ENCODE measurements at places on chromosomes 3 and 15. TPM values are rescaled to one million over a fixed set of nuclear protein-coding genes. Genes with fewer than 3 reads are reported as not detected.

The MST1R gene
- 0.31 TPM for total RNA-seq

The MESP2 gene
- not detected for total RNA-seq

The SPINK8 gene
- total RNA-seq, result not detected

The TMEM40 gene
- total RNA-seq, result not detected

The BOC gene
- total RNA-seq, result 11.2 TPM

The KLF15 gene
- 2.8 TPM for total RNA-seq

The ENTPD3 gene
- total RNA-seq, result 1.6 TPM

GRCh38 chr3:8610951-8611350 lies 33.6 kb downstream of the SSUH2 start:
- DNase-seq, result no peak

DNA sequence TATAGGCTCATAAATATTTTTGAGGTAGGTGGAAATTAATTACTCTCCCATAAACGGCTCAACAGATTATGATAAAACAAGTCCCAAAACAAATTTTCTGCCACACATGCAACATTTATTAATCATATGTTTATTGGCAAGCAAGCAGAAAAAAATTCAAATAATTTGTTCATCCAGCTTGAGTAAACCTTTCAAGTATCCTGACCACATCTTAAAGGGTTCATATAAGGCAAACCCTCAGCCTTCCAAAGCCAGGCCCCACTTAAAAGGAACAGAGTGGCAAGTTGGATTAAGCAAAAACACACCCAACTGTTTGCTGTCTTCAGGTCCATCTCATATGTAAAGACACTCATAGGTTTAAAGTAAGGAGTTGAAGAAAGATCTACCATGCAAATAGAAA lies 1042.3 kb downstream of the DIPK2A start:
- DNase-seq, result no peak

- no peak for DNase-seq
Observed at GRCh38 chr3:197524128-197524527, 31.6 kb downstream of the BDH1 start.

DNA sequence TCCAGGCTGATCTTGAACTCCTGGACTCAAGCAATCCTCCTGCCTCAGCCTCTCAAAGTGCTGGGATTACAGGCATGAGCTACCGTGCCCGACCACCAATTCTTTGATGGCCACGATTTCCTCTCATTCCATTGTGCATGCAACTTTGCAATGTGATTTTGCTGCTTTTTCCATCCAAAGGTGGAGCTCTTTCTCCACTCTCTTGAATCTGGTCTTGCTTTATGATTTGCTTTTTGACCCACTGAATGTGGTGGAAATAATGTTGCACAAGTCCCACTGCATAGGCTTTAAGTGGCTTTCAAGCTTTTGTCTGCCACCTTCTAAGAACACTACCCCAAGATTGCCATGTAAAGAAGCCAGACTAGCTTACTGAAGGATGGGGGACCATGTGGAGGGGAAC lies 10.6 kb downstream of the RPS27L start:
- no peak for DNase-seq

DNA sequence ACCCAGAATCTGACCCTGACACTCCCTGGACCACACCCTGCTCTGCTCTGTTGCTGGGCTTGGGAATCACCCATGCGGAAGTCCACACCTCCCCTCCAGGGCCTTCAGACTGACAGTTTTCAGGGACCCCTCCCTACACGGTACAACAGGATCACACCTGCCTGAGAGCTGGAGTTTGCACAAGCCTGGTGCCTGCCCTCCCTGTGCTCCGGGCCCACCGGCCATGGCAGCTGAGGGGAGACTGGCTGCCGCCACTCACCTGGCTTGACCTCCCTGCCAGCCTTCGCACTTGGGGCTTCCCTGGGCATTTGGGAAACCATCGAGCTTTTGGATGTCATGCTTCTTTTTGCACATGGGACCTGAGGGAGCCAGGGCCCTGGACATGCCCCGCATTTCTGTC lies 95.9 kb upstream of the ANKRD34C start:
- DNase-seq, result no peak

GRCh38 chr3:99484871-99485270 lies 153.5 kb upstream of the COL8A1 start:
- DNase-seq, result no peak

- DNase-seq, result no peak
Observed at GRCh38 chr15:34336231-34336990, 1.2 kb downstream of the SLC12A6 start.

GRCh38 chr3:138898301-138898700 lies 48.6 kb downstream of the FOXL2 start:
- DNase-seq, result no peak

DNA sequence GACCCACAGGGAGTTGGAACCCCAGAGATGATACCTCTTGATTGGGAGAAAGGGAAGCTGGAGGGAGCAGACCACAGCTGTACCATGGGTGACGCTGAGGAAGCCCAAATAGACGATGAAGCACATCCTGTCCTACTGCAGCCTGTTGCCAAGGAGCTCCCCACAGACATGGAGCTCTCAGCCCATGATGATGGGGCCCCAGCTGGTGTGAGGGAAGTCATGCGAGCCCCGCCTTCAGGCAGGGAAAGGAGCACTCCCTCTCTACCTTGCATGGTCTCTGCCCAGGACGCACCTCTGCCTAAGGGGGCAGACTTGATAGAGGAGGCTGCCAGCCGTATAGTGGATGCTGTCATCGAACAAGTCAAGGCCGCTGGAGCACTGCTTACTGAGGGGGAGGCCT lies 201.1 kb downstream of the AKAP13 start:
- DNase-seq, result no peak

DNA sequence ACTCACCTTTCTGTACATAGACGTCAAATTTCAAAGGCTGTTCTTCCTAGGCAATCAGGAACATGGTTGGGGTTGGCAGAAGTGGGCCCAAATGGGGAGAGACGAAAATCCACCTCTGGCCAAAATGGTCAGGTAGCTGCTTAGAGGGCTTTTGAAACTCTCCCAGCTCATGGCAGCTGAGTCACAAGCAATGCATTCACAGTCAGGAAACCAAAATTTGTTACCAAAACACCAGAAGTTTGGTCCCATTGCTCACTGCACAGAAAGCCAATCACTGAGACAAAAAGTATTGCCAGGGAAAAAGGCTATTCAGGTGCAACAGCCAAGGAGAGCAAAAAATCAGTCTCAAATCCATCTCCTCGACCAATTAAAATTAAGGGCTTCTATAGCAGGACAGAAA lies 539.6 kb upstream of the CCDC54 start:
- DNase-seq, result no peak

- no peak for DNase-seq
Observed at GRCh38 chr15:57495041-57495440, 96.7 kb upstream of the MYZAP start.

- no peak for DNase-seq
Observed at GRCh38 chr15:94110476-94111130, 120.8 kb upstream of the MCTP2 start.

DNA sequence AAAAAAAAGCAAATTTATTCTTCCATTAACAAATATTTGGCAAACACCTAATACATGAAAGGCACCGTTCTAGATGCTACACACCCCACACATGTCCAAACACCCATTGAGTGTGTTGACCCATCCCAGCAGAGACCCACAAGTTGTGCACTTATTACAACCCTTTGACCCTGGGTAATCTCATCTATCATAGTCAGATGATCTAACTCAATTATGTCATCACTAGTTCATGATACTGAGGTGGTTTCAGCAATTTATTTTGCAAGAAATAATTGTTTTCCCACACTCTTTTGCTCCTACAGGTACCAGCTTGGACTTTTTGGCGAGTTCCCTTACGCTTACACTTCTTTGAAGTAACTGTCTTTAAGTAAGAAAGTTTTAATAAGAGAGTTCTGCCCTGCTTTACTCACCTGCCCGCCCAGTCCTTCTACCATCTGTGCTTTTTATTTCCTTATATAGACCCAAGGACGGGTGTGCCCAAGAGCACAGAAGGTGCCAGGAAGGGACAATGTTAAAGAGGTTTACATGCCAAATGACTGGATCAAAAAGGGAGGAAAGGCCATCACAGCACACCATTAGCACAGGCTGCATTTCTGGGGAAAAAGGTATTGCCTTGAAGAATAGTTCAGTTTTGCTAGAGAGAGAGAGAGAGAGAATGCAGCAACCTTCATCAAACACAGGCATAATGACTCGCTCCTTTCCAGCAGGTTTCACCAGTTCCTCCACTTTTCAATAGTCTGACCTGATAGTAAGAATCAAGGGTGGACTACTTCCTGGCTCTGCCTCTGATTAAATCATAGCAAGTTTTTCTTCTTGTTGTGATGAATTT lies 54.5 kb upstream of the ATP11B start:
- DNase-seq, result no peak
